Activated CD4-positive, alpha-beta T cell treated with anti-CD3 and anti-CD28 coated beads for 48 hours (primary cell): ENCODE measurements at places on chromosomes 1 and 21.

GRCh38 chr1:107436552-107437241, 295.9 kb downstream of the NTNG1 start:
- DNase-seq: no peak

- DNase-seq: no peak
These were observed 805 bp downstream of the SIM2 start for GRCh38 chr21:36699546-36700294.

- DNase-seq: no peak
These were observed 177.1 kb downstream of the GABPA start for GRCh38 chr21:25911730-25912401.

DNA sequence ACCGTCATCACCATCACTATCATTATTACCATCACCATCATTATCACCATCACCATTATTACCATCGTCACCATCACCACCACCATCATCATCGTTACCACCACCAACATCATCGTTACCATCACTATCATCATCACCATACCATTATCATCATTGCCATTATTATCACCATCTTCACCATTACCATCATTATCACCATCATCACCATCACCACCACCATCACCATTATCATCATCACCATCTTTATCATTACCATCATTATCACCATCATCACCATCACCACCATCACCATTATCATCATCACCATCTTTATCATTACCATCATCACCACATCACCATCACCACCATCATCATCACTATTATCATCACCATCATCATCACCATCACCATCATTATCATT, 112.9 kb downstream of the AJAP1 start:
- no peak for DNase-seq

DNA sequence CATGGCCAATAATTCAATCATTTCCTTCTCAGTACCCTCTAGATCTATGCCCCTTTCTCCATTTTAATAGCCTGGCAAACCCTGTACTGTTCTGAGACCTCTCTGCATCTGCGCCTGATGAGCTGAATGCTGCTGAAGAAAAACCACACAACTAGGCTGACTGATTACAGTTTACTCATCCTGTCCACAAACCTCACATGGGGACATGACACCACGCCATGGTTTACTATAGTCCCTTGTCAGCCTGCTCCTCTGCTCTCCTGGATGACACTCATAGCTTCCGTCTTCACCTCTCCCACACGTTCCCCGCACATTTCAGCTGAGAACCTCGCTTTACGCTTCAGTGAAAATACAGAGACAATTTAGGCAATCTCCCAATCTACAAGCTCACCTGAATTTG, 59.7 kb downstream of the DESI2 start:
- peak; percentile 44 for DNase-seq
